Amniotic stem cell (primary cell): ENCODE measurements at places on chromosomes 5 and 9.
A peak's percentile ranks its signal among the peaks of the same experiment; 100 is the strongest.

DNA sequence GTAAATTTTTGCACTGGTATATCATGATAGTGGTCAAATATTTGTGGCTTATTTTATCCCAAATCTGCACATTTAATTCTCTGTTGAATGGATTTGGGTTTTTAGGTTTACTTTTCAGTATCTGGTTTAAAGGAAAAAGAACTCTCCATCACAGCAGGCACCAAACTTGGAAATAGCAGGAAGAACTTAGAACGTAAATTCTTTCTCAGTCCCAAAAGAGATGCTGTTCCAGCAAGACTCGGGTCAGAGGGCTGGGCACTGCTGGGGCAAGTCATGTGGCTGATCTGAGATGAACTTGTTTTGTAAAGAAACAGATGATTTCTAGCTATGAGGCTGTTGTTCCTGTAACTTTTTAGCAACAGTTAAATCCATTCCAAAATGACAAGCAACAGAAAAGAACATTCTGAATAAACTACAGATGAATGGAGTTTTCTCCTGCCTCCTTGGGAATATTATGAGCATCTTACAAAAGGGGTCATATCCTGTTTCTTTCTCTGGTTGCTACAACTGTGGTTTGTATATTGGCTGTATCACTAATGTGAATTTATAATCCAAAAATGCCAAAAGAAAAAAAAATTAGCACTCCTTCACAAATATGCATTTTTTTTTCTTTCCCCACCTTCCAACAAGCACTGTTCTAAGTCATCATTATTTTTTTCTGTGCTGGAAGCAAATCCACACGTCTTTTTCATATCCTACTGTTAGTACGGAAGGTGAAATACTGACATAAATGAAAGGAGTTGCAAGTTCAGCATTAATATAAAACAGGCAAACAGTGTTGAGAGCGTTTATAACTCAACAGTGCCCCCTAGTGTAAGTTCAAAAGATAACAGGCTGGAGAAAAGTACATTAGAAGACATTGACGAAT is 31.1 kb downstream of the OR2K2 start:
- peak; percentile 22 for DNase-seq

DNA sequence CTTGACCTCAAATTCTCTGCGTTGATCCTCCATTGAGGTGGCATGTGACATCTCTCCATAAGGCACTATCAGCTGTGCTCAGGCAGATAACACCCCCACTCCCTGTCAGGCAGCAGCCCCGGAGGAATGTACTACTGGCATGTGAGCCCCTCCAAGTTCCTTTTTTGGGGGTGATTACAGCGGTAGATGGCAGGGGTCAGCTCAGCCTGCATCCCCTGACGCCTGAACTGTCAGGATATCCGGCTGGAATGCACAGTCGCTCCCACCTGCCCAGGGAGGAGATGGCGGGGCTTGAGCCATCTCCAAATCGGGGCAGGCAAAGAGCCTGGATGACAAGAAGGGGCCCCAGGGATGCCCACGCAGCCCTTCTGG is 40.8 kb downstream of the FAM78A start:
- no peak for DNase-seq

DNA sequence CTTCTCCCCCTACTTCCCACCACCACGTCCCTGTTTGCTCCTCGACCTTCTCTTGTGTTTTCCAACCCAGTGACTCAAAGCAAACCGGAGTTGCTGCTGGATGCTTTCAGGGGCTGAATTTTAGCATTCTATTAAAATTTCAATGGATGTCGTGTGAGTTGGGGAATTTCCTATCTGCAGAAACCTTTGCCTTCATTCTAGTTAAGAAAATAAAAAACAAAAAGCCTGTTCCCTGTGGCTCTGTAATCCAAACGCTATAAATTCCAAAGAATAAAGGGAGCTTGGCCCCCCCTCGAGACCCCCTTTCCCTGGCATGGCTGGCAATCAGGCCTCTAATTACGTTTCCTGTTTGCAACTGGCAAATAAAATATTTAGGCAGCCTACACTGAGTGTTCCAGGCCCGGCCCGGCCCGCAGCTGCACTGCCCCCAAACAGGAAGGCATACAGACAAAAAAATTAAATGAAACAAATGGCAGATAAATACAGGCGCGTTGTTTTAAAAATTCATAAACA is 139.4 kb upstream of the PPP1R26 start:
- DNase-seq: no peak

DNA sequence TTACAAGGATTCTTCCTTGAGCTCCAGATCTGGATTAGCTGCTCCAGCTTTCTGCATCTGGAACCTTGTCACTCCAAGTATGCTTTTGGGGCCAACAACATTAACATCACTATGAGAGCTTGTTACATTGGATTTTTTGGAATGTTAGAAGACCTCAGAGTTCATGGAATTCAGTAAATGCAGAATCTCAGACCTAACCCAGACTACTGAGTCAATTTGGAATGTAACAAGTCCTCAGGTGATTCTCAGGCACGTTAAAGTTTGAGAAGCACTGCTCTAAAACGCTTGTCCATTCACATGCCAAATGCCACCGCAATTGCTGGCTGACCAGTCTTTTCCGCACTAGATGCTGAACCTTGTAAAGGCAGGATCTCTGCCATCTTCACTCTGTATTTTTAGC is 251.4 kb upstream of the TRIM32 start:
- no peak for DNase-seq

GRCh38 chr5:116631147-116631546 is 56.5 kb upstream of the SEMA6A start:
- no peak for DNase-seq

DNA sequence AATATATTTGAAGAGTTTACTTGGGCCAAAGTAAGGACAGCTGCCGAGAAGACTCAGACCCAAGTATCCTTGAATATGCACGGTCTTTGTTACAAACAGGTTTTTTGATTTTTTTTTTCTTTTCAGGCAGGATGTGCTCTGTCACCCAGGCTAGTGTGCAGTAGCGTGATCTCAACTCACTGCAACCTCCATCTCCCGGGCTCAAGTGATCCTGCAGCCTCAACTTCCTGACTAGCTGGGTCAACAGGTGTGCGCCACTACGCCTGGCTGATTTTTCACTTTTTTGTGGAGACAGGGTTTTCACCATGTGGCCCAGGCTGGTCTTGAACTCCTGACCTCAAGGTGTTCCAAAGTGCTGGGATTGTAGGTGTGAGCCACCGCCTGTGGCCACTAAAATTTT is 27.4 kb downstream of the JMY start:
- DNase-seq: no peak

DNA sequence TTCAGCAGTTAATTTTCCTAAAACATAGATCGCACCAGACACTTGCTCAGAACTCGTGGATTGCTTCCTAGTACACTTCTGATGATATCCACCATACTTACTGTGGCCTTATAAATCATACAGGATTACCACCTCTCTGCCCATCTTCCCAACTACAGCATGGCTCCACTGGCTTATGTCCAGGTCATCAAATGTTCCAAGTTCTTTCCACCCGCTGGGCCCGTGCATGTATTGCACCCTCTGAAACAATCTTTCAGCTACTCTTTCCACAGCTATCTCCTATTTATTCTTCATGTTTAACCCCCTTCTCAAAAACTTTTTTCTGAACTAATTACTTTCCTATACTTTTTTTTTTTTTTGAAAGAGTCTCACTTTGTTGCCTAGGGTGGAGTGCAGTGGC is 18.5 kb downstream of the FBXW2 start:
- DNase-seq: no peak

- peak; percentile 23 for DNase-seq
Measured at GRCh38 chr5:36875051-36875789, 1.3 kb upstream of the NIPBL start.
